ENCODE measurements at places on chromosomes 3 and 15. TPM values are rescaled to one million over a fixed set of nuclear protein-coding genes. Genes with fewer than 3 reads are reported as not detected.
A peak's percentile ranks its signal among the peaks of the same experiment; 100 is the strongest.

DNA sequence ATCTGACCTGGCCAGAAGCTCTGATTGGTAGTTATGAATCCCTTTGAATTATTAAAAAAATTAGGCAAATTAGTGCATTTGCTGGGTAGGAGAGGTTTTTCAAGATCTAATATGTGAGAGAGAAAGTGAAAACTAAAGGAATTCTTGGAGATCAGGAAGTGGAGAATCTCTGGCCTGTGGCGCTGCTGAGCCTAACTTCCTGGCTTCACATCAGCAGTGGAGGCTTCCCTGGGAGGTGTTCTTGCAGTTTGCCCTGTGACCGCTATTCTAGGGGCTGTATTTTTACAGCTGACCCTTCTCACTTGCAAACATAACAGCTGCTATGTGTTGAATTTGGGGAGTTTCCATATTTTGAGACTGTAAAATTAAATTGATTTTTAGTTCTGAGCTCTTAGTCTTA lies 166.4 kb downstream of the ATG7 start:
- peak; percentile 82 for DNase-seq

The MOBP gene
- not detected for total RNA-seq

The RETNLB gene
- total RNA-seq: not detected

DNA sequence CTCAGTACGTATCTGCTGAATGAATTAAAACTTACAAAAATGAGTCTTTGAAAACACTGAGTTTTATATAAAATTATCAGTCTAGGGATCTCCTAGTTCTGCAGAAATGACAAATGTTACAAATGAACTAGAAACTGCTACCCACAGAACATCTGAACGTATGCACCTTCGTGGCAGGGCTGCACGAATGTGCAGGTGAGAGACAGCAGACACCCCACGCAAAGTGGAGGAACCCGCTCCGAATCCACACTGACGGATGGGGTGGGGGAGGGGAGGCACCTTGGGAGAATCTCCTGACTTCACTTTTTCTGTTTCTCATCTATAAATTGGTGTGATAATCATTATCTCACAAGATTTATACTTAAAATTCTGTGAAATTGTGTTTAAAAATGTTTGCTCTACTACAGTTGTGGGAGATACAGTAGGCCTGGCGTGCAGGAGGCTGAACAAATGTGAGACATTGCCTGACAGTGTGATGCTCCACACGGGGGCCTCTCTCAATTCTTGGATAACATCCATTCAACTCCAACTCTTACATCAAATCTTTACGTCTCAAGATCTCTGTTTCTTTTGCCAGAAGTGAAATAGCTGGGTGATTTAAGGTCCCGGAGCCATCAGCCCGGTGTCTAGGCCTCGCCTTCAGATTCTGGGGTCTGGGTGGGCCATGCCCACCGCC lies 86.9 kb downstream of the ATP10A start:
- DNase-seq: no peak

- no peak for DNase-seq
These were observed 244.5 kb upstream of the SUCLG2 start for GRCh38 chr3:67898916-67899315.

The CYP1A2 gene
- not detected for total RNA-seq

The ZNF80 gene
- total RNA-seq: not detected

The TTC23 gene
- 23.3 TPM for total RNA-seq

DNA sequence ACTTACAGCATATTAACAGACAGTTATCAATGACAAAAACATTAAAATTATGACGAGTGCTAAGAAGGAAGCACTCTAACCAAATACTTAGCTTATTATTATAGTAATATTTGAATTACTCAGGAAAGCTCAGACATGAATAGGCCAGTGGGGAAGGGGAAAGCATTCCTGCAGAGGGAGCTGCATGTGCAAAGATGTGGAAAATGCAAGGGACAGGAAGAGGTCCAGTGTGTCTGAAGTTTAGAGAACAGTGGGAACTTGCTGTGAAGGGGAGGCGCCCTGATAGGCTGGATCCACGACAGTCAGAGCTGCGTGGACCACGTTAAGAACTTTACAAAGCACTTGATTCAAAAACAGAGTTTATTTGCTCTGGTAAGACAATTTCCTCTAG lies 1.2 kb upstream of the SPICE1 start:
- DNase-seq: no peak

GRCh38 chr3:193134856-193135255 lies 106.2 kb upstream of the PLAAT1 start:
- no peak for DNase-seq

- no peak for DNase-seq
These were observed 1.8 kb downstream of the CLDN18 start for GRCh38 chr3:138011722-138012121.

GRCh38 chr3:22691407-22691806 lies 511.7 kb upstream of the UBE2E2 start:
- no peak for DNase-seq

- DNase-seq: no peak
These were observed 39.0 kb downstream of the IL12A start for GRCh38 chr3:160027541-160028195.

The KLF13 gene
- 82.9 TPM for total RNA-seq

The UBL7 gene
- 63.1 TPM for total RNA-seq

DNA sequence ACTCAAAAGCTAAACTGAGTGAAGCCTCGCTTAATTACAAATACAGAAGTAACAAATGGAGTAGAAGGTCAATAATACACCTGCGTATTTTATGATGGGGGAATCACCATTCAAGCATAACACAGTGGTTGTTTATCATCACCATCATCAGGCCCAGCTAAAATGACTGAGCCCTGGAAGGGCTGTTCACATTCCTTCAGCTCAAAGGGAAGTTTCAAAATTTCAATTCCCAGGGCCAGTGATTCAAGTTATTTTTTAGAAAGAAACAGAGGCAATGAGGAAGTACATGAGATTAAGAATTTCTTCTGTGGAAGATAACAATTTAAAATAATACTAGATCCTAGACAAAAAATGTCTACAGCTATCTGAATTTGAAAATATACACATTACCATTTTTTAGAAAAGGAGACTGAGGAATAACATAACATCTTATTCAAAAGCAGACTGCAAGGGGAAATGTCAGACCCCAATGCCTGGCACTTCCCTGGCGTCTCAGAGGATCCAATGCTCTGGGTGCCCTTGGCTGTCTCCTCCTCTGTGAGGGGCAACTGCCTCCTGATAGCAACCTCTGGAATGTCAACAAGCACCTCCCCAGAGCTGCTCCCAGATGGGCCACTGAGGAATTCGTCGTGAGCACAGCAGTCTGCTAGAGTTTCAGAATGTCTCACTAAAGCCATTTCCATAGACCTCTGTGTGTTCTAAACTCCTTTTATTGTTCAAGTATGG lies 22.8 kb downstream of the EHD4 start:
- DNase-seq: no peak

The ULK4 gene
- 9.8 TPM for total RNA-seq
